ENCODE measurements at places on chromosomes 1 and 21.

- DNase-seq = no peak
Measured at GRCh38 chr1:241813768-241814320, 34.2 kb upstream of the EXO1 start.

DNA sequence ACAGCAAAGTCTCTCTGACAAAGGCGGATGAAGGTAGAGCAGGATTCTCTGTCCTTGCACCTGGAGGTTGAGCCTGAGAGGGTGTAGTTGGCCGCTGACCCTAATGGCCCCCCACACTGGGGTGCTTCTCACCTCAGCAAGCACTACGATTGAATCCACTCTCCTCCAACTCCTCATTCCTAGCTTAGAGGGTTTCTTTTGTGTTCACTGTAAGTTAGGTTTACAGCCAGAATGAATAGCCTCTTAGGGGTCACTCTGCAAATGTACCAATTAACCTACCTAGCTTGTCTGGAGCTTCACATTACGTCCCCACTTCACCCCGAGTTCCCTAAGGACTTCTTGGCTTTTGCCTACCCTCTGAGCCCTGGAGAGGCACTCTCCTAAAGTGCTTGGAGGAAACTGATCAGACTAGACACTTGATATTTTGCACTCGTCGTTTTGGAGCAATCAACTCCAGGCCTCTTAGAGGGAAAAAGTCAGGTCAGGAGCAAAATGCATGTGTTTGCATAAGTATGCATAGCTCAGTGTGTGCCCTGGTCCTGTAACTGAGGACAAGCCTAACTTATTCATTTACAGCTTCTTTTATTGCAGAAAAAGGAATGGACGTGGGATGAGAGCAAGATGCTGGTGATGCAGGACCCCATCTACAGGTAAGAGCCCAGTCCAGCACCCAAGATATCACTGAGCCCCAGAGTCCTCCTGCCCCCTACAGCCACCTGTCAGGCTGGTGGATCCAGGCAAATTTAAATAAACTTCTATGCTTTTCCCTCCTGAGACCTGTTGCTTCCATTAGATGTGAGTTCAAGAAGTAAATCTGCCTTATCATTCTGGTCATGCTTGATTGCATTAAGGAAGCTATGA is 76.4 kb downstream of the SPATA46 start:
- peak; percentile 54 for DNase-seq

GRCh38 chr1:203080456-203080855 is 5.4 kb downstream of the MYOG start:
- no peak for DNase-seq

DNA sequence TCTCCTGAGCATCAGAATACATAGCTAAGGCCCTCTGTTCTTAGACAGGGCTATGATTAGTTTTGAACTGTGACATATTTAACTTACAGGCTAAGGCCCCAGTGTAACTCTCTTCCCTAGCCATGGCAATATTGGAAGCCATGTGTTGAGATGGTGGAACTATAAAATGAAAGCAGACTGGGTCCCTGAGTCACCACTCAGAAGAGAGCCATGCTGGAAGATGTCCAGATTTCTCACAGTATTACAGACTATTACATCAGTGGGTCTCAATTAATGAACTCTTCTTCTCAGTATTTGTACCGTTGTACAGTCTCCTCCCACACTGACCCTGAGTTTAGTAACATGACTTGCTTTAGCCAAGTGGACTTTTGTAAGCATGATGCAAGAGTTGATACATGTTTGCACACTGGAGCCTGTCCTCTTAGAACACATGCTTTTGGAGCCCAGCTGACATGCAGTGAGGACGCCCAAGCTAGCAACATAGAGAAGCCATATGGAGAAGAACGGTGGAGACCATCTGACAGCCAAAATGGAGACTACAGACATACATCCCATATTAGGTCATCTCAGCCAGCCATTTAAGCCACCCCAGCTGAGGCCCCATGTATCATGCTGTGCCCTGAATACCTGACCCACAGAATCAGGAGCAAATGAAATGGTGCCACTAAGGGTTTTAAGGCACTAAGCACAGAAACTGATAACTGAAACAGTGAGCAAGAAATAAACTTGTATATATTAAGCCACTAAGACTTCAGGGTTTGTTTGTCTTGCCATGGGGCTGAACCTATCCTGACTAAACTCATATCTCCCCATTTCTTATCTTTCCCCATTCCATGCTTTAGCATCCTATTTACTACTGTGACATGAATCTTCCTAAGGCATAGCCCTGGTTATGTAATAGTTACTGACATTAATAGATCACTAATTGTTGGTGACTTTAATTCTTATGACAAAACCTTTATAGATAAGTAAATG is 24.4 kb downstream of the TBX15 start:
- no peak for DNase-seq

- no peak for DNase-seq
Measured at GRCh38 chr1:65170511-65171142, 22.6 kb downstream of the AK4 start.

DNA sequence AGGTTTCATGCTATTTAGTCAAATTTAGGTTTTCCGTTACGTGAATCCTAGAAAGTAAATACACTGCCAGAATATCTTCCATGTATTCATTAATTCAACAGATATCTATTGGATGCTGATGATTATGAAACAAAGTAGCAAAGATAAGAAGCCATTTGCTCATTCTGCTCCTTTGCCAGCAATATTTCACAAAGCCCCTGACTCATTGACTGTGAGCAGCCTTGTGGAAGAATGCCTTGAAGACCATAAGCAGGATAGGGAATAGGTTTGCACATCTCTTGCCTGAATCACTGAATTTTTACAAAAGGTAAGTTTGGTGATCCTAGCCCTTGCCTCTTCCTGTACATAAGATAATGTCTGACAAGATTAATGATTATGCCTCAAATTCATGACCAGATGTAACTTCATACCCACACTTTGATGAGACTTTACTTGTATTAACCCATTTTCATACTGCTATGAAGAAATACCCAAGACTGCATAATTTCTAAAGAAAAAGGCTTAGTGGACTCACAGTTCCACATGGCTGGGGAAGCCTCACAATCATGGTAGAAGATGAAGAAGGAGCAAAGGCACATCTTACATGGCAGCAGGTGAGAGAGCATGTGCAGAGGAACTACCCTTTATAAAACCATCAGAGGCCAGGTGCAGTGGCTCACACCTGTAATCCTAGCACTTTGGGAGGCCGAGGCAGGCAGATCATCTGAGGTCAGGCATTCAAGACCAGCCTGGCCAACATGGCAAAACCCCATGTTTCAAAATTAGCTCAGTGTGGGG is 1.6 kb upstream of the PIGK start:
- no peak for DNase-seq

- no peak for DNase-seq
Measured at GRCh38 chr1:4161366-4162006, 261.4 kb upstream of the C1orf174 start.

DNA sequence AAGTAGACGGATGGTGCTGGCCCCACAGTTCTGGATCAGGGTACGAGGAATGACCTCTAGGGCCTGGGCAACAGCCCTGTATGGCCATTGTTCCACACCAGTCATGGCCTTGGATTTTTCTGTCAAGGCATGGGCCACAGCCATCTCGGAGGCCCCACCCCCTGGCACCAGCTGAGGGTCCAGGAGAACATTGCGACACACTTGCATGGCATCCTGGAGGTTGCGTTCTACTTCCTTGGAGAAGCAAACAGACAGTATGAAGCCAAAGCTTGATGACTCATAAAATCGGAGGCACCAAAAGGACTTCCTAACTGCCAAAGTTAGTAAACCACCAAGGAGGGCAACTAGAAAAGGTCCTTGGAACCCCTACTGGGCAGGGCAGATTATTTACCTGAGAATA is 11.9 kb upstream of the VHLL start:
- no peak for DNase-seq

DNA sequence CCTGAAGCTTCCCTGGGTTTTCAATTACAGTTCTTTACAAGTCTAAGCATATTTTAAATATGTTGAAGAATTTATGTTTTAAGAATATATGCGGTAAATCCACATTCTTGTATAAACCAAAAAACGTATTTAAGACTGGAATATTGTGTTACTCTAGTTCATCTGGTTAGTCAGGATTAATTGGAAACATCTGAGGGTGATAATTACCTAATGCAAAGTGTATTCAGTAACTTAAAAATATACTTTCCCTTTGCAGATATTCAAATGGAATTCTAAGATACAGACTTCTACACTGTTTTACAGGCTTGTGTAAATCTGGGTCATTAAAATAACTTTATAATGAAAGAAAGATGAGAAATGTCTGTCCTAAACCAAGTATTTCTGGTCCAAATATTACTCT is 302.0 kb downstream of the VAV3 start:
- no peak for DNase-seq
